Amniotic stem cell (primary cell): ENCODE measurements at places on chromosomes 5 and 9.

DNA sequence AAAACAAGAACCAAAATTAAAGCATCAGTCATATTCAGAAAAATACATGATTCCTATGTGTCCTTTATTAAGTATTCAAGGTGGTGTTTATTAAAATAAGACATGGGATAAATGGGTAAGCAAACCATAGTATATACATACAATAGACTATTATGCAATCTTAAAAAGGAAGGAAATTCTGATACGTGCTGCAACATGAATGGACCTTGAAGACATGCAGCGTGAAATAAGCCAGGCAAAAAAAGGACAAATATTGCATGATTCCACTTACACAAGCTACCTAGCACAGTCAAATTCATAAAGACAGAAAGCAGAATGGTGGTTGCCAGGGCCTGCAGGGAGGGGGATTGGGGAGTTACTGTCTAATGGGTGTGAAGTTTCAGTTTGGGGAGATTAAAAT is 127.7 kb downstream of the DMAC1 start:
- no peak for DNase-seq

- peak; percentile 35 for DNase-seq
Observed at GRCh38 chr5:174503461-174504265, 220.7 kb upstream of the MSX2 start.

- no peak for DNase-seq
Observed at GRCh38 chr5:11602298-11602697, 301.9 kb downstream of the CTNND2 start.

DNA sequence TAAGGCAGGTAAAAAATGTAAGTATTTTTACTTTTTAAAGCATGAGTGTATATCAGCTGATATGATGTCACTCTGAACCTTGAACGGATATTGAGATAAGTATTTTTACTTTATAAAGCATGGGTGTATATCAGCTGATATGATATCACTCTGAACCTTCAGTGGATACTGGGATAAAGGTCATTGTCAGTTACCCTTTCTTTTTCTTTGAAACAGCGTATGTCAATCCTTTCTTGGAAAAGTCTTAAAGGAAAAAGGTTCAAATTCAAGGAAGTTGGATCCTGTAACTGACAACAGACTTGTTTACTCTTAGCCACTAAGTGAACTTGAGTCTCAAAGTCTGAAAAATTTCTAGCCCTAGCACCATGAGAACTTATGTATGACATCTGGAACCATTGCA is 61.7 kb upstream of the IFNK start:
- DNase-seq = no peak

GRCh38 chr9:75106857-75107256 is 18.5 kb downstream of the OSTF1 start:
- no peak for DNase-seq

- no peak for DNase-seq
Observed at GRCh38 chr5:132962429-132963021, 909 bp downstream of the AFF4 start.

- DNase-seq = no peak
Observed at GRCh38 chr5:57988813-57989212, 471.1 kb downstream of the PLK2 start.

DNA sequence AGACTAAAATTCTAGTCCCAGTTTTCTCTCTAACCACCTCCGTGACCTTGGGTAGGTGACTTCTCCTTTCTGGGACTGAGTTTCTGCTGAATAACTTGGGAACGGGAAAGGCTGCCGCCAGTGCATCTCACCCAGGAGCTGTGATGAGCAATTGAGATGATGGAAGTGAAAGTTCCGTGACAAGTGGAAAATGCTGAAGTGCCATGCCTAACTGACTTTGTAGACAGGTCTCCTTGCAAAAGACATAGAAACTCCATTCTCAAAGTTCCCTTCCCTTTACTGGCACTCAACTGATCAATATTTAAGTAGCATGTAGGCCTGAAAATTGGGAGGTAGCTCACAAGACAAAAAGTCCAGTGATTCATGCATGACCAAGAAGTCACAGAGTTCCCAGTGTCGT is 6.3 kb upstream of the ADAM19 start:
- no peak for DNase-seq

GRCh38 chr5:34684281-34684979 is 28.3 kb downstream of the RAI14 start:
- DNase-seq = no peak

DNA sequence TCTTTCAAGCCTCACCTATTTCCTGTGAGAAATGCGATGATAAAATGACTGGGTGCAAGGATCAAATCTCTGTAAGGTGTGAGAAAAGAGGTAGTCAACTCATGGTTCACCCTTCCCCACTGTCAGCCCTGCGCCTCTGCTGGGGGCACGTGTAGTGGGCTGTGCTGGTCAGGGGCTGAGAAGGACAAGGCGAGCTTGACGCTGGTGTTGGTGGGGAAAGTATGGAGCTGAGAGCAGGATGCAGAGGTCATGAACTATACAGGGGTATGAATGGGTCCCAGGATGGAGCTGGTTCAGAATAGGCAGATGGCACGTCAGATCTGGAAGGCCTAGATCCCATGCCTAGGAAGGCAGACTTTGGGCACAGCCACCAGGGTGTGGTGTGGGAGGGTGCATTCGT is 20.6 kb downstream of the PITX1 start:
- DNase-seq = no peak

DNA sequence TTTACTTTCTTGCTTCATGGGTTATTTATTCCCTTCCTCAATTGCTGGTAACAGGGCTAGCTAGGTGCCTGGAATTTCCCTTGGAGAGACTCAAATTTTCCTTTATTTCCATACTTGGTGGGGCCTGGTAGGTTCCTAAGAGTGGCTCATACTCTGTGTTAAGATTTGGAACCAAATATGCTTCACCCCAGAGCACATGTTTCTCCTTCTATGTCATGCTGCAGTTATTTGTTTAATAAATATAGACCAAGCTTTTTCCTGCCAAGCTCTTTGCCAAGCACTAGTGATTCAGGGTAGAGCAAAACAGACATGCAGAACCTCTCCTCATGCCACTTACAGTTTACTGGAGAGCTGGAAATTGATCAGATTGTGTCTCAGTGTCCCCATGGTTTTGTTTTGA is 290.3 kb upstream of the SGCD start:
- peak; percentile 33 for DNase-seq

- no peak for DNase-seq
Observed at GRCh38 chr5:180790020-180790419, 12.6 kb downstream of the MGAT1 start.

DNA sequence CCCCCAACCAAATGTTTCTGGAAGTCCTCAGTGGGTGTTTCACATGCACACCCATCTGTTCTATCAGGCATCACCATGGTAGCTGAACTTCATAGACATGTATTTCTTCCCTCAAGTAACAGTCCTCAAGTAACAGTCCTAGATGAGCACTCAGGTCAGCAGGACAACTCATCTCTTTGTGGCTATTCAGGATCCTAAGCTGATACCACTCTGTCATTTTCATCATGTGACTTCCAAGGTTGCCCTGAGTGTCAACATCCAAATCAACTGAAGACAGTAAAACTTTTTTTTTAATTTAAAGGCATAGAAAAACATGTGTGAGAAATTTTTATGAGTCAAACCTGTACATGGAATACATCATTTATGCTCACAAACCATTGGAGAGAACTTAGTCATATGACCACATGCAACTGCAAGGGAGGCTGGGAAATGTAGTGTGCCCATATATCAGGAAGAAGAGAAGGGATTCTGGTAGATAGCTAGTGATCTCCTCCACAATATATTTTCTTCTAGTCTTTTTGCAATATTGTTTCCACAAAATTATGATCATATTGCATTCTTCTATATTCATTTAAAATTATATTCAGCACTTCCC is 64.2 kb upstream of the FST start:
- DNase-seq = no peak
